ENCODE measurements at places on chromosomes 16 and 17.

DNA sequence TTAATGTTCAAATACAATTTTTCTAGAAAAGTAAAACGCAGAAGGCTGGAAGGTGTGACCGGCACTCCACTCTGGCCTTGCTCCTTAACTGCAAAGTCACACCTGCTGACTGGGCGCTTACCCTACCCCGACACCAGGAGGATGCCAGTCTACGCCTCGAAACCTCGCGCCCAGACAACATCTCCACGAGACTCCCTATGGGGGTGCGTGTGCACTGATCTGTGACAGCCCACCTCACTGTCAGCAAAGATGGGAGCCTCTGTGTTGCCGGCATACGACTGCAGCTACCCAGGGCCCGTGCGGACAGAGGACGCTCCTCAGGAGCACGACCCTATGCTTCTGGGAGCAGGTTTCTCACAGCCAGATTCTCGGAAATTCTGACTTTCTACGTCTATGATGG lies 26.1 kb downstream of the MAP1LC3B start:
- no peak for DNase-seq

DNA sequence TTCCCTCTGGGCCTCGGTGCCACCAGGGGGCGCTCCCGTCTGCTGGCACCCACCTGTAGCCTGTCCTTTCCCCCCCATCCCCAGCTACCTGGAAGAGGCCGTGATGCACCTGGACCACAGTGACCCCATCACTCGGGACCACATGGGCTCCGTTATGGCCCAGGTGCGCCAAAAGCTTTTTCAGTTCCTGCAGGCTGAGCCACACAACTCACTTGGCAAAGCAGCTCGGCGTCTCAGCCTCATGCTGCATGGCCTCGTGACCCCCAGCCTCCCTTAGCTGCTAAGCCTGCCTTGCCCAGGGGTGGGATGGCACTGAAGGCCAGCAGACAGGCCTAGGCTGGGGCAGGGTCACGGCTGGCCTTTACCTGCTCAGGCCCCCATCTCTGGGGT lies 818 bp upstream of the NRN1L start:
- DNase-seq: no peak

DNA sequence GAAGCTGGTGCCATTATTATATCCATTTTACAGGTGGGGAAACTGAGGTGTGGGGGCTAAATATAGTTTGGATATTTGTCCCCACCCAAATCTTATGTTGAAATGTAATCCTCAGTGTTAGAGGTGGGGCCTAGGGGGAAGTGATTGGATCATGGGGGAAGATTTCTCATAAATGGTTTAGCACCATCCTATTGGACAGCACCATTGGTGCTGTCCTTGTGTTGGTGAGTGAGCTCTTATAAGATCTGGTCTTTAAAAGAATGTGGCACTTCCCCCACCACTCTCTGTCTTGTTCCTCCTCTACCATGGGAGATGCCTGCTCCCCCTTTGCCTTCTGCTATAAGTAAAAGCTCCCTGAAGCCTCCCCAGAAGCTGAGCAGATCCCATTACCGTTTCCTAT lies 119.8 kb upstream of the SEC14L1 start:
- DNase-seq: no peak

DNA sequence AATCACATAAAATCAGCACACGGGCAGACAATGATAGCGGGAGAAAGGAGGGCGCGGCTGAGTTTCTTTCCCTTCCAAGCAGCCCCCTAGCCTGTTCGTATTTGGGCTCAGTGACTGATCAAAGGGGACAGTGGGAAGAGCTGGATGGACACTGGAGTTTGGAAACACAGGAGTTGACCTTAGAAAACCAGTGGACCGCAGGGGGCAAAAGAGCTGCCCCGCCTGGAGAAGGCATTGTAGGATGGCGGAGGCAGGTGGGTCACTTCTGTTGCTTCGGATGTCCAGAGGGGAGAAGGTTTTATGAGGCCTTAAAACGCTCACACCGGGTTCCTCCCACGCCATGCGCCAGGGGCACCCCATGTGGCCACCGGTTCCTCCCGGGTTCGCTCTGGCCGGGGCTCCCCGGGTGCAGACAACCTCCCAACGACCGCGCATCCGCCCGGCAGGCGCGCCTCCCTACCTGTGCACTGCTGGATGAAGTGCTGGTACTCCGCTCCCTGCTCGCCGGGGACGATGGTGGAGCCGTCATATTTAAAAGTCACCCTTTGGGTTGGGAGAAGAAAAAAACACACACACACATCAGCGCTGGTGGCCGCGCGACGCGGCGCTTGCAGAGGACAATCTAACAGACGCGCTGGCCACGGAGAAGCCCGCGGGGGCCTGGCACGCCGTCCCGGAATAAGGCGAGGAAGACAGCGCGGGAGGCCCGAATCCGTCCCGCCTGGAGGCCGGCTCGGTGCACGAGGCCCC lies 662 bp downstream of the COTL1 start:
- DNase-seq: no peak

DNA sequence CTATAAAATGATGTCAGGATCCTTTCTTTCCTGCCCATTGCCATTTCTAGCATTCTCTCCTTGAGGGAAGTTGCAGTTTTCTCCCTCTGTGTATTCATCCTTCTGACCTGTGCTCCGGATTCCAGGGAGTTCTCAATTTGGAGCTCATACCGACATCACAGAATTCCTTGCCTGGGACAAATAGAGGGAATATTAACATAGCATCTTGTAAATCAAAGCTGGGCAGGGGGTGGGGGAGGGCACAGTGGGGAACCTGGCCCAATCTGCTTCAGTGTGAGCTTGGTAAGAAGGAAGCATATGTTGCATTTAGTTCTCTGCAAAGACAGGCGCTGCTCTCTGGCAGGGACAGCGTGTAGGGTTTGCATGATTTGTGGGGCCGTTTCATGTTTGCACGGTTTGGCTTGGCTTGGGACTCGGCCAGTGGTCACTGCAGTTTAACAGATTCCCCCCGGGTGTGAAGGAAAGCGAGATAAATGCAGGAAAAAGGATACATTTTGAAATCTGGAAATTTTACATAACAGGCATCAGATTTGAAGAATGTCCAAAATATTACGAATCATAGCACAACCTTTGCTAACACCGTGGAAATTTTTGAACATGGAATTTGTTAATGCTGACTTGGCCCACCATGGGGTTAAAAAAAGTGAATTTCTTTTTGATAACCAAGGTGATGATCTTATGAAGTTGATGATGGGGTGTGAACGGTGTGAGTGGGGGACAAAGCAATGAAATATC lies 178.0 kb downstream of the WWOX start:
- no peak for DNase-seq

GRCh38 chr16:85316321-85316919 lies 204.1 kb upstream of the CIBAR2 start:
- DNase-seq: no peak

DNA sequence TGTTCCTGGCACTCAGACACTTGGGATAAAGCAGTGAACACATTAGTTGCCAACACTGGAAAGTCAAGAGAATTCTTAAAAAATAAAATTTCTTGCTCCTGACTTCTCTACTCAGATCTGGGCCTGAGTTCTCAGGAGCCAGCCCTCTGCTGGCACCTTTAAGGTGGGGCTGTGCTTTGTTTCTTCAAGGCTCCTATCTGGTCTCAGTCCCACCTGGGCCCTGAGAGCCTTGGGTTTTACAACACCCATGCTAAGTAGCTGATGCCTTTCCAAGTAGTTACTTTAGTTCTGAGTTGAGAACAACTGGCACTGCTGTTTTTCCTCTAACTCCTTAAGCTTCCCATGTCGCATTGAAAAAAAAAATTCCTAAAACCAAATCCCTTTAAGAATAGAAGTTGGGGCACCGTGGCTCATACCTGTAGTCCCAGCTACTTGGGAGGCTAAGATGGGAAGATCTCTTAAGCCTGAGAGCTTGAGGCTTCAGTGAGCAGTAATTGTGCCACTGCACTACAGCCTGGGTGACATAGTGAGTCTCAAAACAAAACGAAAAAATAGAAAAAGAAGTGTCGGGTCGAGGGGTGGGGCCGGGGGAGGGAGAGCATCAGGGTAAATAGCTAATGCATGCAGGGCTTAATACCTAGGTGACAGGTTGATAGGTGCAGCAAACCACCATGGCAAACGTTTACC lies 16.6 kb downstream of the CHAD start:
- DNase-seq: no peak

DNA sequence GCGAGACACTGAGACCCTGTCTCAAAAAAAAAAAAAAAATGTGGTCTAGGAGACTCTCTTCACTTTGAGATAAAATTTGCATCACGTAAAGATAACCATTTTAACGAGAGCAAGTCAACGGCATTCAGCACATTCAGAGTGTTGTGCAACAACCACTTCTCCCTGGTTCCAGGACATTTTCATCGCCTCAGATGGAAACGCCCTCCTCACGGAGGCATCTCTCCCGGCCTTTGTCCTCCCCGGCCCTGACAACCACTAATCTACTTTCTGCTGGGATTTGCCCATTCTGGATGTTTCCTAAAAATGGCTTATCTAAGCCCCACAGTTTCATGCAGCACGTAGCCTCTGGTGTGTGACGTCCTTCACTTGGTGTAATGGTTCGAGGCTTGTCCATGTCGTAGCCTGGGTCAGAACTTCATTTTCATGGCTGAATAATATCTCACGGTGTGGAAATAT lies 6.4 kb upstream of the NPRL3 start:
- DNase-seq: no peak

DNA sequence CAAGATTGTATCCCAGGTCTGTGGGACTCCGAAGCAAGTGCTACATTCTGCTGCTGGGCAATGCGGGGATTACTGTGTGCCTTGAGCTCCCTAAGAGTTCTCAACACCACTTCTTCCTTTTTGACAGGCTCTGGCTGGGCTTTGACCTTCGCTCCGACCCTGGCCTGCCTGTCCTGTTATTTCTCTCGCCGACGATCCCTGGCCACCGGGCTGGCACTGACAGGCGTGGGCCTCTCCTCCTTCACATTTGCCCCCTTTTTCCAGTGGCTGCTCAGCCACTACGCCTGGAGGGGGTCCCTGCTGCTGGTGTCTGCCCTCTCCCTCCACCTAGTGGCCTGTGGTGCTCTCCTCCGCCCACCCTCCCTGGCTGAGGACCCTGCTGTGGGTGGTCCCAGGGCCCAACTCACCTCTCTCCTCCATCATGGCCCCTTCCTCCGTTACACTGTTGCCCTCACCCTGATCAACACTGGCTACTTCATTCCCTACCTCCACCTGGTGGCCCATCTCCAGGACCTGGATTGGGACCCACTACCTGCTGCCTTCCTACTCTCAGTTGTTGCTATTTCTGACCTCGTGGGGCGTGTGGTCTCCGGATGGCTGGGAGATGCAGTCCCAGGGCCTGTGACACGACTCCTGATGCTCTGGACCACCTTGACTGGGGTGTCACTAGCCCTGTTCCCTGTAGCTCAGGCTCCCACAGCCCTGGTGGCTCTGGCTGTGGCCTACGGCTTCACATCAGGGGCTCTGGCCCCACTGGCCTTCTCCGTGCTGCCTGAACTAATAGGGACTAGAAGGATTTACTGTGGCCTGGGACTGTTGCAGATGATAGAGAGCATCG lies 2.4 kb downstream of the SLC16A13 start:
- no peak for DNase-seq

GRCh38 chr16:11379420-11379819 lies 34.2 kb downstream of the RMI2 start:
- no peak for DNase-seq

GRCh38 chr17:67082107-67082506 lies 37.8 kb downstream of the CACNG1 start:
- DNase-seq: no peak

Data from cortex of kidney (tissue), 1 donor.